Activated CD8-positive, alpha-beta memory T cell treated with anti-CD3 and anti-CD28 coated beads for 4 hours (primary cell): ENCODE measurements at places on chromosomes 6 and 20.

GRCh38 chr6:165799391-165800153 is 136.5 kb upstream of the PDE10A start:
- no peak for DNase-seq

- no peak for DNase-seq
Observed at GRCh38 chr6:89313006-89313405, 2.1 kb downstream of the GABRR2 start.

GRCh38 chr20:50582092-50582491 is 71.9 kb downstream of the PTPN1 start:
- DNase-seq, result no peak

DNA sequence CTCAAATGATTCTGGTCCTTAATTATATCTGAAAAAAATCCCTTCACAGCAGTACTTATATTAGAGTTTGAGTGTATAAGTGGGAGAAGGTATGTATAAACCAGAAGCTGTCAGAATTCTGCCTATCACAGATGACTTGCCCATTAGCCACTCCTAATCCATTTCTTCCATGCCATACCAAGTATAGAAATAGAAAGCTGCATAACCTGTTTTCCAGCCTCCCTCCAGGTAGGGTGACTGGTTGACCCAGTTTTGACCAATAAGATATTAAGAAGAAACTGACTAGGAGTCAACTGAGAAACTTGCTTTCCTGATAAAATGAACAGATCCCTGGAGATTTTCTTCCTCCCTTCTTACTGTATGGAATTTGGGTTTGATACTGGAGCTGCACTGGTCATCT is 112.2 kb upstream of the GRIK2 start:
- DNase-seq, result no peak

DNA sequence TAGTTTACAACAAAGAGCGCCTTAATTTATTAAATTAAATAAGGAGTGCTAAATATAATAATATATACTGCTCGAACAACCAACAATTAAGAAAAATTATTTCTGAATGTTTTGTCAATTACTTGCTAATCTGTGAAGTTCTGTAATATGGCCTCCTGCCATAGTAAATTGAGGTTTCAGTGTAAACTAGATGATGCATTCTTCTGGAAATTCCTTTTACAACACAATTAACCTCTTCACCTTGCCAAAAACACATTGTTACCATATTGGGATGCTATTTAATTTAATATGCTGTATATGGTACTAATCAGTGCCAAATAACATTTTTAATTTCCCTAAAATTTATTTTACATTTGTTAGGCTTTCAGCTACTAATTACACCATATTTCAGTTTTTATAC is 808.4 kb upstream of the CITED2 start:
- no peak for DNase-seq

GRCh38 chr6:80523010-80523409 is 416.5 kb downstream of the BCKDHB start:
- no peak for DNase-seq

- no peak for DNase-seq
Observed at GRCh38 chr6:53306819-53307347, 41.9 kb downstream of the ELOVL5 start.

- peak; percentile 14 for DNase-seq
Observed at GRCh38 chr20:48758206-48758820, 69.5 kb downstream of the PREX1 start.

DNA sequence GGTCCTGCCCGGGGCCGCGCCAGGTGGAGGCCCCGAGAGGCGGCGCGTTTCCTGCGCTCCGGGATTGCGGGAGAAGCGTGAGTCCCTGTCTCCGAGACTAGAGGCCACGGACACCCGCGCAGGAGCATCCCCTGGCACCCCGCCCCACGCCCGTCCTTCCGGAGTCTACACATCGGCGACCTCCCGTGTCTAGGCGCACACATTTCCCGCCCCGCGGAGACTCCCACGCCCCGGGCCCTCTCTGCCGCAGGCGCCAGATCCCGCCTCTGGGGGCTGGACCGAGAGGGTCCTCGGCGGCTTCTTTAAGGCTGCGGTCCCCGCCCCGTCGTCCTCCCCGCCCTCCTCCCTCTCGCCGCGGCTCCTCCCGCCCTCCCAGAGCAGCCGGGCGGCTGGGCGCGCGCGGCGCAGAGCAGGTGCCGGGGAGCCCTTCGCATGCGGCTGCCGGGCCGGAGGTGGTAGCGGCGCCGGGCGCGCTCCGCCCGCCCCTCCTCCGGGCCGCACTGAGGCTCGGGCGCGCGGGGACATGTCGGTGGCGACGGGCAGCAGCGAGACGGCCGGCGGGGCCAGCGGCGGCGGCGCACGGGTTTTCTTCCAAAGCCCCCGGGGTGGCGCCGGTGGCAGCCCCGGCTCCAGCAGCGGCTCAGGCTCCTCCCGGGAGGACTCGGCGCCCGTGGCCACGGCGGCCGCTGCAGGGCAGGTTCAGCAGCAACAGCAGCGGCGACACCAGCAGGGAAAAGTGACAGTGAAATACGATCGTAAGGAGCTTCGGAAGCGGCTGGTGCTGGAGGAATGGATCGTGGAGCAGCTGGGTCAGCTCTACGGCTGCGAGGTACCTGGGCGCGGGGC is at the start of gene PPP1R14C:
Gene PPP1R14C (plus strand): TSS at position 375 of the 846 bp plus-strand sequence. CDS start 149 bp downstream, at position 524.
- DNase-seq, result no peak

DNA sequence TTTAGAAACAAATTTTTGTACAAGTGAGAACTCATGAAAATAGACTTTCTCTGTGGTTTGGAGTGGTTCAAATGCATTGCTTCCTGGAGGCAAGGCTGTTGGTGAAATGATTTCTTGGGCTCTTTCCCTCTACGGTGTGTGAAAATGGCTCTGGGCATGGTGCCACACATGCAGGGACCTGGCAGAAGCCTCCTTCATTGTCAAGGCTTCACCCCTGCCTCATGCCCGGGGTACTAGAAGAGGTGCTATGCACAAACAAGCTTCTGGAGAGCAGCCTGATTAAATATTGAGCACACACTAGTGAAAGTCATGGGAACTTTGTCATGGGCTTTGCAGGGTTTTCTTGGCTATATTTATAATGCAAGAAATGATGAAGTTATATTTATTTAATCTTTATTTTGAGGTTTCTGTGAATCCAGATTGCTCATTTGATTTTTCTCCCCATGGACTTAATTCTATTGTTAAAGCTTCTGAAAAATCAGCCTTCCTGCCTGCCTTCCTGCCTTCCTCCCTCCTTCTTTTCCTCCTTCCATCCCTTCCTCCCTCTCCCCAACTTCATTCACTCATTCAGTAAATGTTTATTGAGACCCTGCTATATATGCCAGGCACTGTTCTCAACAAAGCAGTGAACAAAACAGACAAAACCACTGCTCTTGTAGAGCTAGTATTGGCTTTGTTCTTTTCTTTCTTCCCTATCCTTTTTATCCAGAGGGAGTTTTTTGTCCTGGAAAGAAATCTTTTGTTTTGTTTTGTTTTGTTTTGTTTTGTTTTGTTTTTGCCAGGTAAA is 21.0 kb downstream of the C6orf89 start:
- DNase-seq, result no peak

DNA sequence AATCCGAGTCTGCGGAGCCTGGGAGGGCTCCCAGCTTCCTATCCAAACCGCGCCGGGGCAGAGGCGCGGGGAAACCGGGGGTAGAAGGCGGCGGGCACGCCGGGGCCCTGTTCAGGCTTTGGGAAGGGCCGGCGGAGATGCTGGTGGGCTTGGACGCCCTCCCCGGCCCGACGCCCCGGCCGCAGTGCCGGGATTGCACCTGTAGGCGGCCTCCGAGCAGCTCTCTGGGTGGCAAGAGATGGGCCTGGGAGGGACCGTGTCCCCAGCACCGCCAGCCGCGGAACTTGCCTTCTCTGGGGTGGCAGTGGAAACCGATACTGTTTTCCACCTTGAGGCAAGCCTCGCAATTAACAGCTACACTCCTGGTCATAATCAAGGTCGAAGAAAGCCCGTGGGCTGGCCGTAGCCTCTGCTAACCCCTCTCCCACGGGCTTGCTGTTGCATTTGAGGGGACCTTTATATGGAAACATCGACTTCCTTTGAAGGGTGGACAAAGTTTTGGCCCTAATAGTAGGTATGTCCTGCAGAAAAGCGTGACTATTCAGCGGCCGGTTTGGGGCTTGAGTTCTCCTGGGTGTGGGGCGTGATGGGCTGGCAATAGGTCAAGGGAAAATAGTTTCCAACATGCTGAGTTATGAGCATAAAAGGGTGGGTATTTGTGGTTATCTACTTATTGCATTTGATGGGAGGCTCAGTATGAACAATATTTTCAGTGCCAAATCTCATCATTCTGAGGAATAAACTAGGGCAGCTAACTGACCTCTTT is 1.1 kb upstream of the JAG1 start:
- DNase-seq, result no peak

GRCh38 chr20:17993546-17993945 is 24.7 kb downstream of the MGME1 start:
- DNase-seq, result no peak

- no peak for DNase-seq
Observed at GRCh38 chr6:4885341-4885933, 109.2 kb downstream of the CDYL start.
